ENCODE measurements at places on chromosomes 7 and 10.

DNA sequence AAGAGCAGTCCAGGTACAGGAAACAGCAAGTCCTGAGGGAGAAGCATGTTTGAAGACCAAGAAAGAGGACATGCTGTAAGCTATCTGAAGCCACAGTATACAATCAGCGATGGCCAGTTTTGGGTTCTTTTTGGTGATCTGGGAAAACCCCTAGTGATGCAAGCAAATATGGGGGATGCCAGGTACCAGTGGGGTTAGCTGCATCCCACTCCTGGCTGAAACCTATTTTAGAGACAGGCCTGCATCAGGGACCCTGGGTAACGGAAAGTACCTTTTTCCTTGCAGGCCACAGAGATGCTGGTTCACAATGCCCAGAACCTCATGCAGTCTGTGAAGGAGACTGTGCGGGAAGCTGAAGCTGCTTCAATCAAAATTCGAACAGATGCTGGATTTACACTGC, 32.9 kb downstream of the AP3M1 start:
- no peak for DNase-seq

GRCh38 chr10:112271982-112272381, 11.2 kb upstream of the TECTB start:
- DNase-seq, result no peak

GRCh38 chr10:119517235-119518141, 25.0 kb downstream of the RGS10 start:
- DNase-seq, result no peak

DNA sequence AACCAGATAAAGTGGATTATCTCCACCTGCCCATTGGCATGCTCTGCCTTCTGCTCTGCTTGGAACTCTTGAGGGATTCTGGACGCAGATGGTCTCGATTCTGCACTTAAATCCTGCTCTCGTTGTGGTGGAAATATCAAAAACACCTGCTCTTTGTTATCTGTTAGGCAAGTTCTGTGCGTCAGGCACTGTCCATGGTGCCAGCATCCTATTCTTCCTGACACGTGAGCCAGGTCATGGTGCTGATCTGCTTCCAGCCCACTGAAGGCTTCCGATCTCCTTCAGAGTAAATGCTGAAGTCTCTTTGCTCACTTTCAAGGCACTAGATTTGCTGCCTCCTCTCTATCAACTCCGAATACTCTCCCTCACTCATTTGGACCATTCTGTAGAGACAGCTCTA, 505.6 kb downstream of the HTR7 start:
- DNase-seq, result no peak

- DNase-seq, result no peak
Measured at GRCh38 chr10:5413012-5413938, 918 bp downstream of the NET1 start.

GRCh38 chr10:88343761-88344484, 239.2 kb downstream of the RNLS start:
- no peak for DNase-seq

GRCh38 chr10:75019370-75019769, 92.1 kb upstream of the SAMD8 start:
- DNase-seq, result no peak

GRCh38 chr7:126856691-126857291, 395.9 kb downstream of the GRM8 start:
- DNase-seq, result no peak

- no peak for DNase-seq
Measured at GRCh38 chr7:95404316-95404865, 8.2 kb upstream of the PON3 start.

DNA sequence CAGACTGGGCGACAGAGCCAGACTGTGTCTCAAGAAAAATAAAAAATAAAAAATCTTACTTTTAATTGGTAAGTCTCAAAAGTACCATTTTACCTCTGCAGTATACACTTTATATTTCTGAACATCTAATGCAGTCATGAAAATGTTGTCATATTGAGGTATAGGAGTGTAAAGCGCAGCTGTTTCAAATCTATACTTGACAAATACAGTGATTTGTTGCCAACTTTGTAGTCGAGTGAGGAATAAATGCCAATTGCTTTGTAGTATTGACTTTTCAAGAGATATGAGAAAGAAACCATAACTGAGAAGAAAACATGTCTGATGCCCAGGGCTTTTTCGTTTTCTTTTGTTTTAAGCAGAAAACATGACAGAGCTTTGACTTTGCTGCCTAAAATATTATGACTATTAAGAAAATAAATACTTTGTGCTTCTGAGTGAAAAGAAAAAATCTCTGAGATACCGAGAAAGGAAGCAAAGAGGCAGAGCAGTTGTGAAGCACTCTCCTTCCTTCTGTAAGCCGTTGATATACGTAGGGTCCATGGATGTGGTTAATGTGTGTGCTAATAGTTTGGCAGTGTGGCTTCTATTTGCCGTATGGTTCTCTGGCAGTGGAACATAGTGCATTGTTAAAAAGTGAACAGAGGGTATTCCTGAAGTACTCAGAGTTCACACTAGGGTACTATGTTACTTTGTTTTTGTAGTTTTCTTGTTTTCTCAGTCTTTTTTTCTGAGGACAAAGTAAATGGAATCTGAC, 38.2 kb downstream of the AVL9 start:
- DNase-seq, result no peak

GRCh38 chr10:7559386-7559785, 107.4 kb downstream of the ITIH5 start:
- no peak for DNase-seq

DNA sequence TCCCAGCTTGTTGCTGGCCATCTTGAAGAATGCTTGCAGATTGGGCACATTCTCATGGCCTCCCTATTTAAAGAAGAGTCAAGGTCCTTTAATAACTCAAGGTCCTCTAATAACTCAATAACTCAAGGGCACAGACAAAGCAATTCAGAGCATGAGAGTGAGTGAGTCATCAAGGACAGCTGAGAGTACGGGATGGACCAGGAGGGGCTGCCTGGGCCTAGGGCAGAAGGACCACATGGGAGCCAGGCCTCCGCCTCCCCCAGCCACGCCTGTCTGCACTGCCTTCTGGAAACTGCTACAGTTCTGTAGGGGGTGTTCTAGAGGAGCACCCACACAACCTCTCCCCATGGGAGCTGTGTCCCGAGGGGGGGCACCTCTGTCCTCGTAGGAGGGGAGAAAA, 48.9 kb downstream of the ZNF503 start:
- DNase-seq, result no peak

GRCh38 chr10:52215745-52216361, 98.2 kb upstream of the DKK1 start:
- DNase-seq, result no peak

- no peak for DNase-seq
Measured at GRCh38 chr10:53667063-53667462, 894.5 kb upstream of the MBL2 start.

DNA sequence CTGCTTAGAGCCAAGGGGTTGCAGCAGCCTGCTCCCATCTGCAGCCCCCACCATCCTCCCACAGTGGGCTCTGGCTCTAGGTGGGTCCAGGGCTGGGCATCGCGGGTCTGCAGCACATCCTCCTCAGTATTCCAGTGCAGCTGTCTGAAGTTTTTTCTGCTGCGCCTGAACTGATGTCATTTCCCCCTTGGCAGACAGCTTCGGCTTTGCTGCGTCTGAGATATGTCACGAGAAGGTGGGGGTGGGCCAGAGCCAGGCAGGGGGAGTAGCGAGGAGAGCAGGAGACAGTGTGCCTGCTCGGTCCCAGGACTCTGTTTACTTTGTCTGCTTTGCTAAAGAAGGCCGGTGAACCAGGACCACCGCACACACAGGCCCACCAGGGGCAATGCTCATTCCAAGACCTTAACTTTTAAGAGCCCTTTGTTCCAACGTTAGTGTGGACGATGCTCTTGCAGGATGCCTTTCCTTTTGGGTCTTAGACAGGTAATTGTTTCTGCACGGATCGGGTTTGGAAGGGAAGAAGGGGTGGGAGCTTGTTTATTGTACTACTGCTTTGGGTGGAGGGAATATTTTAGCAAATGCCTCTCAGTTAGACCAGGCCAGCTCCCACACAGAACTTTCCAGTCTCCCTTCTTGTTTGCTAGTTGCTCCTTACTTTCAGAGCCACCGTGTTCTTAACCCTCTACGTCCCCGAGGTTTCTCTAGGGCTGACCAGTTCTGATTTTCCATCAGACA, 32.4 kb downstream of the WBP1L start:
- DNase-seq, result no peak

DNA sequence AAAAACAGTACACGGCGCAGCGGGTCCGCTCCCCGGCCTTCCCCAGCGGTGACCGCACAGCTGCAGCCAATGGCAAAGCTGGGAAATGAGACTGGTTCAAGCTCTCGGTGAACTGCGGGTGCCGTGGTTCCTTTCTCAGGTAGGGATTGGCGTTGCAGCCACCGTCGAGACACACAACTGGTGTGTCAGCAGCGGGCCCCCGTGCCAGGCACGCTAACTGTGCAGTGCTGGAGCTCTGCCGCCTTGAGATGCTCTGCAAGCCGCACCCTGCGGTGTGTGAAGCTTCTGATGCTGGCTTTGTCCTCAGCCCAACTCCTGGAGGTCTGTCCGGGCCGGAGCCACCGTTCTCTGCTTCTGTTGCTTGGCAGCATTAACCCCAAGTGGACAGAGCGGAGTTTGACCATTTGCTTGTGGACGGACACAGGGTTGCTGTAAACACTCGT, 20.6 kb upstream of the NKX6-2 start:
- DNase-seq, result no peak

DNA sequence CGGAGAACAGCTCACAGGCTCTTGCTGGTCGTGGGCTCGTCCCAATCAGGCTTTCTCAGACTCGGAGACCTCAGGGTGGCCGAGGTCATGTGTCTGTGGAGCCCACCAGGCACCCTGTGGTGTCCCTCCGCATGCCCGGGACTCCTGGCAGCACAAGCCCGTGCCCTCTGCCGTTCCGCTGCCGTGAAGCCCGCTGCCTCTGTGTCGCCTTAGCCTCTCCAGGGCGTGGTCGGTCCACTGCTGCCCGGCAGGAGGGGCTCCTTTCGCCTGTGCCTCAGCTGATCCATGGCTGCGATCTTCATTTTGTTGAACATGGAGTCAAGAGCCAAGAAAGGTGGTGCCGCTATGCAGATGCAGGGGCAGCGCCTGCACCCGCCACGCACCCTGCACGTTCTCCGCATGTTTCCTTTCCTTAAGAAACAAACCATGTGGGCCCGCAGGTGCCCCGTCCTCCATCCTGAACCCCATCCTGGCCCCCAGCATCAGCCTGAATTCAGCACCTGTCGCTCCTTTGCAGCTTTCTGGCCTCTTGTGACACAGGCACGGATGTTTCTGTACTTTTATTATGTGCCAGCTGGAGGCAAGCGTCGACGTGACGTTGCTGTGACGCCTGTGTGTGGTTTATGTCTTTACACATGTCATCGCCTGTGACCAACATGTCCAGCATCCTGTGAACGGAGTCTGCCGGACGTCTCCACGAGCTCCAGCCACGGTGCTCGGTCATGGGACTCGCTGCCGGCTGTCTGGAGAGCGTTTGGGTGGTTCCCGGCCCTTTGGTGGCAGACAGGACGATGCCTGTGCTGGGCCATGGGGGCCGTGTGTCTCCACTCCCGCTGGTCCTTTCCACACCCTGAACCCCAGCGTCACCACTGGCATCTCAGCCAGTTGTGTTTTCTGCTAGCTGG, 69.9 kb downstream of the NKX6-2 start:
- no peak for DNase-seq

- no peak for DNase-seq
Measured at GRCh38 chr10:52472406-52473146, 158.5 kb downstream of the DKK1 start.

DNA sequence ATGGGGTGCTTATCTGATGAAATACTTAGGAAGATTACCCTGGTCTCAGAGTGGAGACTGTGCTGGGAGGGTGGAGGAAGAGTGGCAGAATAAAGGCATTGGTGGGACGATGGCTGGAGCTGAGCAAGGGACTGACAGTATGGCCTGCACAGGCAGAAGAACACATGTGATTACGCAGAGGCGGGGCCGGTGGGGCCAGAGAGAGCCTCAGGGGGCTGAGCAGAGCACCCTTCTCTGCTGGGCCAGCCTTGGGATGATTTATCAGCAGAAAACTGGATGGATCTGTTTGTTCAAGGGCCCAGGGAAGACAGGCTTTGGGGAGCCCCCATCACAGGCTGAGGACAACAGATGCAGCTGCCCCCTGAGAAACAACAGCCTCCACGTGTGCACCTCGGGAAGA, 272.1 kb downstream of the SDK1 start:
- no peak for DNase-seq

DNA sequence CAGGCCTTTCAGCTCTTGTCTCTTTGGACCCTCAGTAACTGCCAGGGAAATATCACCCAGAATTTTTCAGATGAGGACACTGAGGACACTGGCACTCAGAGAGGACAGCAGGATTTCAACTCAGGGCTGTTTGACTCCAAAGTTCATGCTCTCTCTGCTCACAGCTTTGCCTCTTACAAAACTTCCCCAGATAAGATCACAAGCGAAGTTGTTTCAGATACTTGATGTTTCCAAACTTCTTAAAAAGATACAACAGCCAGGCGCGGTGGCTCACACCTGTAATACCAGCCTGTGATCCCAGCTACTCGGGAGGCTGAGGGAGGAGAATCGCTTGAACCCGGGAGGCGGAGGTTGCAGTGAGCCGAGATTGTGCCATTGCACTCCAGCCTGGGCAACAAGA, 32.4 kb upstream of the ZRANB1 start:
- DNase-seq, result no peak

DNA sequence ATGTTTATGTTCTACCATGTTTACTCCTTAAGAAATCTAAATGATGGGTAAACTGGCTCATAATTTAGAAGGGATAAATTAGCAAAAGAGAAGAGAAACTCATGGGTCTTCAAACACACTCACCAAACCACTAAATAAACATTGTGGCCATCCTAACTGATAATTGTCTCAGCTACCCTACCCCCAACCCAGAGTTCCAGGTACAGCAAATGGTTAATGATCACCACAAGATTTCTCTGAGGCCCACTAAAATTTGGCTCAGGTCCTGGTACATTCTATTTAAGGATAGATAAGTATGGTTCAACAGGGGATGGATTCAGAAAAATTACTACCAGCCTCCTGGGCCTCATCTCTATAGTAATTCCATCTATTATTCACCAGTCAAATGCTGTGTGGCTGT, 21.4 kb downstream of the SLC25A13 start:
- DNase-seq, result no peak

DNA sequence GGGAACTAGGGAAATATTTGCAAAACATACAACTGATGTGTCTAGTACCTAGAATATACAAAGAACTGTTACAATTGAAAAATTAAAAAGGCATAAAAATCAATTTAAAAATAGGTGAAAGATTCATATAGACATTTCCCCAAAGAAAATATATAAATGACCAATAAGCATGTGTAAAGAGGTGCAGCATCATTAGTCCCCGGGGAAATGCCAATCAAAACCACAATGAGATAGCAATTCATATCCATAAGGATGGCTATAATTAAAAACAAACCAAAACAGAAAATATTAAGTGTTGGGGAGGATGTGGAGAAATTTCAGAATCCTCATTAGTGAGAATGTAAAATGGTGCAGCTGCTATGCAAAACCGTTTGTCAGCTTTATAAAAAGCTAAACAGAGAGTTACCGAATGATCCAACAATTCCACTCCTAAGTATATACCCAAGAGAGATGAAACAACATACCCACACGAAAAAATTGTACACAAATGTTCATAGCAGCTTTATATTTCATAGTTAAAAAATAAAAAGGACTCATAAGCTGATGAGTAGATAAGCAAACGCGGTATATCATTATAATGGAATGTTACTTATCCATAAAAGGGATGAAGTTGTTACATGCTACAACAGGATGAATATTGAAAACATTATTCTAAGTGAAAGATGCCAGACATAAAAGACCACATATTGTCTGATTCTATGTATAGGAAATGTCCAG, 210.1 kb upstream of the INHBA start:
- no peak for DNase-seq

Measured in stimulated activated CD8-positive, alpha-beta memory T cell treated with anti-CD3 and anti-CD28 coated beads, Interleukin-15, amount 100 ng/mL, for 48 hours (primary cell).